Urinary bladder (tissue), 4 donors: ENCODE measurements at places on chromosomes 3 and 15. TPM values are rescaled to one million over a fixed set of nuclear protein-coding genes. Genes with fewer than 3 reads are reported as not detected.

The GOLGA6L10 gene
- polyA plus RNA-seq = 1.1 TPM

The CCR8 gene
- polyA plus RNA-seq = not detected

- no peak for DNase-seq
These were observed 18.4 kb downstream of the CCK start for GRCh38 chr3:42247576-42248027.

- no peak for DNase-seq
These were observed 59.4 kb upstream of the XRN1 start for GRCh38 chr3:142507241-142507640.

DNA sequence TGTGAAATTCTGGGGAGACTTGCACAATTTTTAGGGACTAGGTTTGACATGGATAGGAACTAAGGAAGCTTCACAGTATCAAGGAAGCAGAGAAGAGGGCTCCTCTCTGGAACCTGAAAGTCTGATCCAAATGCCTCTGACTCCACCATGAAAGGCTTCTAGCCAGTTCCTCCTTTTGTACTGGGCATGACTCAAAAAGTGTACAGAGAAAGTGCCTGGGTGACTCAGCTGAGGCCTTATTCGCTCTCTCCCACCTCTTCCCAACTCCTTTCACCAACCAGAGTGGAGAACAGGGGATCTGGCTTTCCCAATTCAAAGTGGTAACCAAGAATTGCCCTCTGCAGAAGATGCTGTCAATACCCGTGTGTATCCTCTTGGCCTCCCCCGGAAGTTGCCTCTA is 342.9 kb upstream of the PROK2 start:
- no peak for DNase-seq

DNA sequence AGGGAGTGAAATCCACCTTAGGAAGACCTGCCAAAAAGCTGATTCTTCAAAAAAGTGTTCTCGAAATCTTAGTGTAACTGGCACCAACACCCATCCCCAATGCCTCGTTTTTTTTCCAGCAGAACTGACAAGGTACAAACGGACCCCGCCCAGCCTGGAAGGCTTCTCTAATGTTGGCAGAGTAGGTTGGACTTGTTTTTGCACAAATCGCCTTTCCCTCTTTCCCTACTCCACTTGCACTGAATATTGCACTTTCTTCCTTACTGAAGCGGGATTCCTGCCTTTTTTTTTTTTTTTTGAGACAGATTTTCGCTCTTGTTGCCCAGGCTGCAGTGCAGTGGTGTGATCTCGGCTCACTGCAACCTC is 544 bp upstream of the TIMMDC1 start:
- DNase-seq = no peak

DNA sequence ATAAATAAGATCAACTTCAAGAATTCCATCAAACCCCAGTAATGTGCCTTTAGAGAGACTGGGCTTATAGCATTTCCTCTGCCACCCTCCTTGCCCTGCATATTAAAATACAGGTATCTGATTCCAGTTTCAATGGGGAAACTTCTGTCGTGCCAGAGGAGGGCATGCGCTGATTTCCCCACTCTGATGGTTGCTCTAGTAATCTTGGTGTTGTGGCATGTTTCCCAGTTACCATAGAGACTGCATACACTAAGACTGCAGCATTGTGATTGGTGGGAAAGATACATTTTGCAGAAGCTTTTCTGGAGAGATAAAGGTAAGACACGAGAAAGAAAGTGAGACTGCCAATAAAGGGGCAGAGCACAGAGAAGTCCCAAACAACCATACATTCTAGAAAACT is 225.6 kb downstream of the TIGIT start:
- DNase-seq = peak; percentile 42

DNA sequence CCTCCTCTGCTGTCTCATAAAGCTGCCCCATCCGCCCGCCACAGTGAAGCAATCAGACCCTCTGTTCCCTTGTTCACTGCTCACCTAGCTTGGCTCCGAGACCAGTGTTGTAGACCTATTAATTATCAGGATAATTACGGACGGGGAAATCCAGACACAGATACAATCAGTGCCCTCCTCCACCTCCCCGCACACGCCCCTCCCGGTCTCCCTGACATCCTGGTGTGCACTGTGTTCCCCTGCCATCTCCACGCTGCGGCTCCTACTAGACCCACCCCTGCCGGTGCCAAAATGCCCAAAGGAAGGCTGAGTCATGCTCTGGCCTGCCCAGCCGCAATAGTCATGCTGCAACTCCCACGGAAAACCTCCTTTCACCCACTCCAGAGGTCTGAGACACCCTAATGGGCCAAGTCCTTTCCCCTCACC is 277.3 kb upstream of the TLE3 start:
- DNase-seq = no peak
